ENCODE measurements at places on chromosomes 13 and 19.

- DNase-seq: peak; percentile 39
Measured at GRCh38 chr19:52542984-52543664, 15.7 kb downstream of the ZNF808 start.

- no peak for DNase-seq
Measured at GRCh38 chr13:89694451-89694850, 1653.0 kb upstream of the MIR17HG start.

DNA sequence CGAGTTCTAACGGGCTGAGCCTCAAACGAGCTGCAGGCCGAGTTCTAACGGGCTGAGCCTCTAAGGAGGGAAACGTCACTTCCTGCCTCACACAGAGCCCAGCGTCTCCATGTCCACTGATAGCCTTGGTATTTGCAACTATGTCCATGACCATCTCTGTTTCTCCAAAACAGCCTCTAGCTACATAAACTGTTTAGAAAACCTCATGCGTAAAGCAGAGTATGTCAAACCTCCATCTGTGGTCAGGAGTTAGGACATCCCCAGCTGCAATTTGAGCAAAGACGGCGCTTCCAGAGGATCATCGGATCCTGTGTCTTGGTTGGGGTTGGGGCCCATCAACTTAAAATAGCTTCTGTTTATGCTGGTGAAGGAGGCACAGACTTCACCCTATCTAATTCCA lies 20.8 kb downstream of the RASA3 start:
- DNase-seq: peak; percentile 92

DNA sequence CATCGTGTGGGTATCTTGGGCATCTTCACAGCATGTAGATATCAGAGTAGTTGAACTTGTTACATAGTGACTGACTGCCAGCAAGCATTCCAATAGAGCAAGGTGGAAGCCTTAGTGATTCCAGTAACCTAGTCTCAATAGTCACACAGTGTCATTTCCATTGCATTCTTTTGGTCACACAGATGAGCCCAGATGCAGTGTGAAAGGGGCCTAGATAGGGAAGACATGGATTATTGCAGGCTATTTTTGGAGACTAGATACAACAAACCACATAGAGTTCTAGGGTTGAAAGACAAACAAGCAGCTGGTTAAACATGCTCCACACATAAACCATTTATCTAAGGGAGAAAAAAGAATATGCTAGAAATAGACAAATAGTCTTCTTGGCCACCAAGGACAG lies 553.5 kb downstream of the DCT start:
- DNase-seq: no peak

GRCh38 chr13:25922376-25922775 lies 129.4 kb downstream of the SHISA2 start:
- DNase-seq: no peak

GRCh38 chr13:78631077-78631476 lies 27.7 kb upstream of the POU4F1 start:
- DNase-seq: no peak

DNA sequence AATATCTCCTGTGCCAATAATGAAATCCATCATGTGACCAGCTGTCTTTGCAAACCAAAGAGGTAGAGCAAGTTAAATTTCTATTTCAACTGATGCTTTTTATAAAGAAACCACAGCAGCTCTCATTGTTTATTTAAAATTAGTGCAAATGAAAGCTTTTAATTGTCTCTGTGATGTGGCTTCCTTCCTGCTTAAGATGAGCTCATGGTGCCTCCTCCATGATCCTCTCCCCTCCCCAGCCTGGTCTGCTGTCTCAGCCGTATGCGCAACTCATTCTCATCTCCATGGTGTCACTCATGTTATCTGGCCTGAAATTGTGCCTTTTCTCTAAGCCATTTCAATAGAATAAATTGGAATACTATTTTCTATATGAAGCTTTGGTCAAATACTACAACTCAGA lies 270.6 kb downstream of the FGF14 start:
- no peak for DNase-seq

GRCh38 chr19:44003461-44004009 lies 778 bp downstream of the ZNF230 start:
- peak; percentile 22 for DNase-seq

DNA sequence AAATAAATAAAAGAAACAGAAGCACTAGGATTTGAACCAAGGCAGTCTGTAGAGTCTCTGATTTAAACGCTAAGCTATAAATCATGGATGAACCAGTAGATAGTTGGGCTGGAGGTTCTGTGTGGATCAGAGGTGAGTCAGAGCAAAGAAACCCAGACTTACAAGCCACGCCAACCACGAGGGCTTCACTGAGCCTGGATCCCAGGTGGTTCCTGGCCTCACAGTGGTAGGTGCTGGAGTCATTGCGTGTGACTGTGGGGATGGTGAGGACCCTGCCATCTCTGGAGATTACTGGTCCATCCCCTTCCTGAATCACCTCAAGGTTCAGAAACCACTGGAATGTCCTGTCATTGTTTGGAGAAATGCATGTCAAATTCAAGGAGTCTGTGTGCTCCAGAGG lies 19.3 kb upstream of the CEACAM20 start:
- peak; percentile 44 for DNase-seq

Data from iris pigment epithelial cell (primary cell).